ENCODE measurements at places on chromosomes 12 and 14. TPM values are rescaled to one million over a fixed set of nuclear protein-coding genes. Genes with fewer than 3 reads are reported as not detected.

The CDCA3 gene
- total RNA-seq: 1.4 TPM

The KRT79 gene
- not detected for total RNA-seq

The PAX9 gene
- total RNA-seq: not detected

The TUNAR gene
- 13.2 TPM for total RNA-seq

The USP15 gene
- 51.1 TPM for total RNA-seq

The DIP2B gene
- total RNA-seq: 63.8 TPM

The ADAM20 gene
- 6.9 TPM for total RNA-seq

The SIX6 gene
- 0.27 TPM for total RNA-seq

The TEAD4 gene
- total RNA-seq: 2.5 TPM

The IRAK3 gene
- total RNA-seq: 1.6 TPM

The CMKLR1 gene
- total RNA-seq: 1.3 TPM

The CLEC4C gene
- not detected for total RNA-seq

The ZBTB39 gene
- total RNA-seq: 6.7 TPM

The NOVA1 gene
- total RNA-seq: 126 TPM

The GMFB gene
- 124 TPM for total RNA-seq

The STAB2 gene
- total RNA-seq: not detected

The SIX4 gene
- 4.5 TPM for total RNA-seq

The KRT1 gene
- not detected for total RNA-seq

The TAS2R14 gene
- total RNA-seq: 12.7 TPM

The GPR65 gene
- 0.46 TPM for total RNA-seq

The HHIPL1 gene
- total RNA-seq: 31.3 TPM
